ENCODE measurements at places on chromosomes 6 and 20.
A peak's percentile ranks its signal among the peaks of the same experiment; 100 is the strongest.

DNA sequence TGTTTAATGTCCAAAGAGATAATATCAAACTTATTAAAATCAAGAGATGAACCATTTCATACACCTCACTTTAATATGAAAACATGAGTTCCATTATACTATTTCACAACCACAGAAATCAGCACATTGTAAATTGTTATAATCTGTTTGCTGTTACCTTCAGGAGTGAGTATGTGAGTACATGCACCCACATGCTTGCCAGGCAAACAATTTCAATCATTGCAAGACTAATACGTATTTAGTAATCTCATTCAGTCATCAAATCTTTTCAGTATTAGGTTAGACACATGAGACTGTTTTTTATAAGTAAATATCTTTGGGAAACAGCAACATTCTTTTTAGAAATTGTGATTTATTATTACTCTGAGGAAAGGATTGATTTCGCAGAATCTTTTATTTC, 9.3 kb upstream of the EPM2A start:
- no peak for DNase-seq

GRCh38 chr6:44851176-44851575, 463.7 kb downstream of the CDC5L start:
- no peak for DNase-seq

- no peak for DNase-seq
Observed at GRCh38 chr6:133128191-133128590, 113.0 kb upstream of the EYA4 start.

DNA sequence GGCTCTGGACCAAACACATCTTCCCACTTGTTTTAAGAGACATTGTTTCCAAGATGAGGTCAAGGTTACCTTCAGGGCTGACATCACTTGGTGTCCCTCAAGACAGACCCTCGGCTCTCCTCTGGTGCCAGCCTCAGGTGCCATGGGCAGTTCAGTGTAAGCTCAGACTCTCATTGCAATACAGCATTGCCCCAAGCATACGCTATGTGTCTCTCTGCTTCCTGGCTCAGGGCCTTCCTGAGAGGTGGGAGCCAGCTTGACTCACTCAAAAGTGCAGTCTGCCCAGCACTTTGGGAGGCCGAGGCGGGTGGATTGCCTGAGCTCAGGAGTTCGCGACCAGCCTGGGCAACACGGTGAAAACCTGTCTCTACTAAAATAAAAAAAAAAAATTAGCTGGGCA, 51.7 kb downstream of the SLC24A3 start:
- DNase-seq: no peak

DNA sequence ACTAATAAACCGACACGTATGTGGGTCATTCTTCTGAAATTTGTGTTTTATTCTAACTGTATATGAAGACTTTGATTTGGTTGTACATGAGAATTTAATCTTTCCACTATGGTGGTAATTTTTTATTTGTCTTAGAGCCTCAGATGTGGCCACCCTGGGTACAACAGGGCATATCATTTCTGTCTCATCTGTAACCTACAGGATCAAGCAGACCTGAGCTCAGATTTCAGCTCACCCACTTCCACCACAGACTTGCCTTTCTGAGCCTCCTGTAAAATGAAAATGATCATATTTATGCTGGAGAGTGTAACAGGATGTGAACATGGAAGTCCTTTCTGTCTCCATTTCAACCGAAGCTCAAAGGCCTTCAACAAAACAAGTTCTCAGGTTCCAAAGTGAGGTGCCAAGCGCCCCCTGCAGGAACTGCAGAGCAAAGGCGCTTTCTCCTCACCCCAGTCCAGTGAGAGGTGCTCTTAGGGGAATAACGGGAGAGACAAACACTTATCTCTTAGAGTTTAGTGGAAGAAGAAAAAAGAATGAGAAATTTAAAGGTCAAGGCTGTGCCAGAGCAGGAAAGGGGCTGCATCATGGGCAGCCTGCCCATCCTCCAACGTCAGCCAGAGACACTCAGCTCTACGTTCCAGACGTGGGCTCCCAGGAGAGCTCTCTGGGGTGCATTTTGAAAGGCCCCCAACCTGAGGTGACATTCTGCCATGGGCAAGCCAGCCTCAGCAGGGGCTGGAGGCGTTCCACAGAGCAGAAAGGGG, 23.0 kb upstream of the CD24 start:
- DNase-seq: peak; percentile 33

- no peak for DNase-seq
Observed at GRCh38 chr6:125507987-125508655, 206.4 kb upstream of the HDDC2 start.

DNA sequence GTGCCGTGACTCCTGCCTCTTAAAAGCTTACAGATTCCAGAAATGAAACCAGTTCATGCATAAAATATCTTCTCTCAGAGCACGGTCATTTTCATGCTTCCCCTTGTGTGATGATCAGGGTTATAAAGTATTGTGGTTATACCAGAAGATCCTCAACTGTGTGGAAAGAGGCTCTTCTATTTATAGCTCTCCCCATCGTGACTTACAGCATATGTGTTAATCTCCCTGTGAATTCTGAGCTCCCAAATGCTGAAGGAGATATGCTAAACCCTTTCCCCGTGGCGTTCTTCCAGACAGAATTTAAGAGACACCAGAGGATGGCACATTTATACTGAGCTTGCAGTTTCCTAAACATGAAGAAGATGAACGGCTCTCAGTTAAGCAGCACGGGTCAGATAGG, 158.8 kb downstream of the CDH26 start:
- DNase-seq: no peak

DNA sequence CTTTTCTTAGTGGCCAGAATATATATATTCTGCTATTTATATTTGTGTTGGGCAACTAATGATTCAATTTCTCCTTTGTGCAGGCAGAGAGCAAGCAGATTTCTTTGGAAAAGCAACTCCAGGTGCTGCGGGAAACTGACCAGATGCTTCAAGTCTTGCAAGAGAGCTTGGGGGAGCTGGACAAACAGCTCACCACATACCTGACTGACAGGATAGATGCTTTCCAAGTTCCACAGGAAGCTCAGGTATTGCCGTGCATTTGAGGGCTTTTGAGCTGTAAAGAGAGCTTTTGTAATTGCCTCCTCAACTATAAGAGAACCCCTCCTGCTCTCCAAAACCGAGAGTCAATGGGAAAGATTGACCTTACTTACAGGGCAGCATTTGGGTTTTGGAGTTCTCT, 203.5 kb downstream of the UTRN start:
- DNase-seq: no peak

DNA sequence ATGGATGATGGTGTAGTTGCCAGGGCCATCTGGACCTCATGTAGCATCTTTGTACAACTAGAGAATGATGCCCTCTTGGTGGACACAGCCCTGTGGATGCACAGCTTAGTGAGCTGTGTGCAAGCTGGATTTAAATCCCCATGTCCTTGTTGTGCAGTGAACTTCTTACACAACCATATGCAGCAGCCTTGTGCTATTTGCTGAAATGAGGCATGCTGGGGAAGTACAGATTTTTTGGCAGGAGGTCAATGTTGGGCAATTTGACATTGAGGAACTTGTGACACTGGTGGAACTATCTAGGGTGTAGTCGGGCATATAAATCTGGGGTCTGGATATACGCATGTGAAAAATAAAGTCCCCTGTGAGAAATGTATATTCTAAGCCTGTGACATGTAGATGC, 5.8 kb upstream of the CDC5L start:
- DNase-seq: peak; percentile 48

- DNase-seq: no peak
Observed at GRCh38 chr6:142331601-142332000, 29.8 kb downstream of the ADGRG6 start.

DNA sequence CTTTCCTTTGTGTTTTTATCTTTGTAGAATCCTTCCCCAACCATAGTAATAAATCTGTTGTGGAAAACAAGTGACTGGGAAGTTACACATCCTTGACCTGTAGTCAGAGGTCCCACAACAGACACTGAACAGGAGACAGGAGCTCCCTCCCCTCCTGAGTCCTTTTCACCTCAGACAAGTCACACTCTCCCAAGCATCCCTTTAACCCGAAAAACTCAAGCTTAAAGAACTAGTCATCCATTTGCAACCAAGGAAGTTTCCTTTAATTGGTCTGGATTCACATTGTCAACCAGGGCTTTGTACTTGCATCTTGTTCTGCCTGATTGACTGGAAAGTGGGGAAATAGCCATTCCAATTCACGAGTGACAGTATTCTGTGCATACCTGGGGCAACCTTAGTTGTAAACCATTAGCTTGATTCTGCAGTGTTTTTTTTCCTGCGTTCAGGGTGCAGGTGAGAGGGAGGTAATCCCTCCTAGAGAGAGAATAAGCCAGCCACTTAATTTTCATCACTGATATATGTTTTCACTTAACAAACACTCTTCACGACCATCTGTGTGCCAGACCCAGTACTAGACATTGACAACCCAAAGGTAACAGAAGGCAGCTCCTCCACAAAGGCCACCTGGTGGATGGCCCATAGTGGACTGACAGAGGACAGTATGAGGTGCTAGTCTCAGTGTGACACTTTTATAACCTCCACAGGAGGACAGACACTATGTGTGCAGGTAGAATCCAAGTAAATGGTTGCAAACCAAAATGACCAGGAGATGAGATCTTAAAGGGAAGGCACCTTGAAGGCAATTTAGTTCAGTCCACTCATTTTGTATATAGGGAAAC, 112.4 kb downstream of the SLX4IP start:
- DNase-seq: no peak

- DNase-seq: no peak
Observed at GRCh38 chr6:53931086-53931485, 136.3 kb downstream of the LRRC1 start.

- DNase-seq: no peak
Observed at GRCh38 chr20:23634044-23634801, 3.5 kb downstream of the CST3 start.

DNA sequence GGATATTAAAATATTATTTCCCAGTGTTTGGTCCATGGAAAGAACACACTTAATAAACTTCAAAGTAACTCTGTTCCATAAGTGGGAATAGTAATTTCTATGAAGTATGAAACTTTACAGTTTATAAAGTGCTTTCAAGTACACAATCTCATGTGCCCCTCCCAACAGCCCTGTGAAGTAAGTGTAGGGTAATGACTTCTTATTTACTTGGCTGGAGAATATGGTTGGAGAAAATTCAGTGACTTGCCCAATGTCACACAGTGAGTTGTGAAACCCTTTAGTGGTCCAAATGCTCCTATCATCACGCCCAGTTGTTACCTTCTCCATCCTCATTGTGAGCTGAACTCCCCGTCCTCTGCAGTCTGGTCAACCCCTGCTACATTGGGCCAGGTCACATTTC, 141.2 kb downstream of the PDE7B start:
- no peak for DNase-seq

DNA sequence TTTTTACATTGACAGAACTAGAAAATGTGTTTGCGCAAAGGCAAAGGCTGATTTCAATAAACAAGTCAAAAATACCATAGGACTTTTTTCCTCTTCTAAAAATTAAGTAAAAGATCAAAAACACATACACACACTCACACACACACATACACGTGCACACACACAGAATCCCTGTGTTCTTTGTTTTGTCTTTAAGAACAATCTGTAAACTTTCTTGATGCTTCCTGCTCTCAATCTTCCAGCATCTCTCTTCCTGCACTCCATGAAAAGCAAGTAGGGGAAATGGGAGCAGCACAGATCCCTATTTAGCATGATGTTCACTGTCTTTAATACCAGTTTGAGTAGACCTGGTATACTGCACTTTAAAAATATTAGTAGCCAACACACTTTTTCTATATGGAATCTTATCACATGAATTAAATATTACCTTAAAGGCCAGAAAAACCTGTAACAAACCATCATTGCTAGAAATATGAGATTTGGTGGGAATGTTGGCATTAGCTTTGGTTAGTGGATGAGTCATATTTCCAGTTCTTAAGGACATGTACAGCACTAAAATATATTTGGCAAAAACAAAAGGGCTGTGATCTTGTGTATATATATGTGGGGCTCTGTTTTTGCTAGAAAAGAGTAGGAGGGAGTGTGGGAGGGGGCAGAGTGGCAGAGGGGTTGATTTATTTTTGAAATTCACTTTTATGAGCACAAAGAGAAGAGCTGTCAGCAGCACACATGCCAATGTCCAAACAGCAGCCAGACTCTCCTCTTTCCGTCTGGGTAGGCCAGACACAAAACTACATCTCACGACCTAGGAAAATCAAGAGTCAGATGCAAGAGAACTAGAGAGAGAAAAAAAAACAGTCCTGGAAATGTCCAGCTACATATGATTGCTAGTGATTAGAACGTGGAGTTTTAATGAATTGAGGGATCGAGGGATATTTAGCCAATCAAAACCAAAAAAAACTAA, 4.6 kb downstream of the PTPRK start:
- DNase-seq: no peak

- peak; percentile 2 for DNase-seq
Observed at GRCh38 chr6:167827583-167828324, 1.0 kb downstream of the AFDN start.

DNA sequence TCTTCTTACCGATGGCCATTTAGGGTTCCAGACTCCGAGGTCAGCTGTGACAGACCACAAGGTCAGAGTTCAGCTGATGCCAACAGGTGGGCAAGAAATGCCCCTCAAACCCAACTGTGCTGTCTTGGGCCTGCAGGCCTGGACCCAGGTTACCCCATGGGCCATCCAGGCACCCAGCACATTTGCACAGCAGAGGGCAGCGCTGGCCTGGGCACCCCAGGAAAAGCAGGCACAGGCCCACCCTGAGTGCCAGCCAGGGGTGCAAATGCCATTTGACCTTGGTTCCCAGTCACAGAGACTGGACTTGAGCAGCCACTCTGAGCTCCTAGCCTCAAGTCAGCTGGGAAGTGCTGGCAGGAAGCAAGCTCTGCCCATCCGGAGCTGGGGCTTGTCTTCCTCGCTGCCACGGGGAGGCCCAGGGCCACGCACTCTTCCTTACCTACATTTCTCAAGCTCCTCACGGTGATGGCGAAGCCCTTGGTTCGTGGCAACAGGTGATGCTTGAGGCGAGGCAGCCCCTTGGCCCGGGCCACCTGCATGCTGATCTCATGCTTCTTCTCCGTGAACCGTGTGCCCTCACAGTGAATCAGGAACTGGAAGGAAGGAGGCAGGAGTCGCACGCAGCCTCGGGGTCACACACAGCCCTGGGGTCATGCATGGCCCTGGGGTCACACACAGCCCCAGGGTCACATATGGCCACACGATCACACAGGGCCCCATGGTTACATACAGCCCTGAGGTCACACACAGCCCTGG, 120.8 kb downstream of the AGPAT4 start:
- no peak for DNase-seq

GRCh38 chr6:116616737-116617053, 416 bp downstream of the RSPH4A start:
- no peak for DNase-seq

DNA sequence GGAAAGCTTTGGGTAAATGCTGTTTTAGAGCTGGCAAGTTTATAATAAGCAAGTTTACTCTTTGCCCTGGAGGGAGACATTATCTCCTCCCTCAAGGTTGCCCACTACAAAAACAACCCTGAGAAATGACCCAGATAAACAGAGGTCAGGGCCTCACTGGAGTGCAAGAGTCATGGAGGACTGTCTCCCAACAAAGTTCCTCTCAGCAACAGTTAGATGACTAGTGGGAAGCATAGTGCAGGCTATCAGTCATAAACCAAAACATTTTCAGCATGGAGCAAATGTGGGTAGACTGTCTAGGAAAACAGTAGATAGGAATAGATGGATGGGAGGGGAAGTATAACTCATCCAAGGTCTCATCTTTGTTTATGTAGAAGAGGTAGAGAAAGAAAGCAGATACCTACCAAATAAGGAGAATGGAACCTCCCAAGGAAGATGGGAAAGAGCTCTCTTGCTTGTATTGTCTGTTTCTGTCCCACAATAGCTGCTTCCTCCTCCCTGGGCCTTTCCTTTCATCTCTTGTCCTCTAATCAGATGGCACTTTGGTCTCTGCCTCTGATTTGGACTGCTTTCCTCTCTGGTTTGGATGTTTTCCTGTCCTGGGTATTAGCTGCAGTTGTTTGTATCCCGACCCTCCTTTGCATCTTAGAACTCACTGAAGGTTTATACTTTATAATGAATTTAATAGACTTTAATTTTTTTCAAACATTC, 95.4 kb downstream of the WASF1 start:
- DNase-seq: no peak
